A172 (cell line): ENCODE measurements at places on chromosomes 3 and 15.

GRCh38 chr3:48320996-48321395 lies 12.5 kb downstream of the SPINK8 start:
- no peak for DNase-seq

DNA sequence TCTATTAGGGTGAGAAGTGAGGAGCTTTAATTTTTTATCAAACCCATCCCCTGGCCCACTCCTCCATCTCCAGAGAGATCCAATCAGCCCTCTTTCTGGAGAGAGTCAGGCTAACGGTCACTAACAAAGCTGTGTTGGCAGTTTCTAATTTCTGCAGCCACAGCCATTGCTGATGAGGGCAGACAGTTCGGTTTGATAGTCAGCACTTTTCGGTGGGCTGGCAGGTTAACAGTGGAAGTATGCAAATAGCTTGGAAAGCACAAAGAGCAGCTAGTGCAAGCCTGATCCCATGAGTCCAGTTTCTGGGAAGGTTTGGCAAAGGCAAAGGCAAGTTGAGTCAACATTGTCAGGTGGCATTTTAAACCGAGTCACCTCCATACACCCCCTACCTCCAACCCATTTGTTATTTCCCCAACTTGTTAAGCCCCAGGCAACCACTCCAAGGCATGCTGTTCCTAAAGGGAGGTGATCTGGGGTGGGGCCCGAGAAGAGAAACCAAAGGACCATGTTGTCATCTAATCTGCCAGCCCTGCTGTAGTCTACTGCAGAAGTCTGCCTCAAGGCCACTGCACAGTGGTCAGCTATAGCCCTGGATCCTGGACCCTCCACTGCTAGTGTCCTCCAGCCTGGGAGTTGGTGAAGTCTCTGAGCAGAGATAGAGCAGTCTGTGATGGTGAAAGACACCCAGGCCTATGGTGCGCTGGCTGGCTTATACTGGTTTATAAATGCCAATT lies 1.7 kb downstream of the CCR1 start:
- no peak for DNase-seq

DNA sequence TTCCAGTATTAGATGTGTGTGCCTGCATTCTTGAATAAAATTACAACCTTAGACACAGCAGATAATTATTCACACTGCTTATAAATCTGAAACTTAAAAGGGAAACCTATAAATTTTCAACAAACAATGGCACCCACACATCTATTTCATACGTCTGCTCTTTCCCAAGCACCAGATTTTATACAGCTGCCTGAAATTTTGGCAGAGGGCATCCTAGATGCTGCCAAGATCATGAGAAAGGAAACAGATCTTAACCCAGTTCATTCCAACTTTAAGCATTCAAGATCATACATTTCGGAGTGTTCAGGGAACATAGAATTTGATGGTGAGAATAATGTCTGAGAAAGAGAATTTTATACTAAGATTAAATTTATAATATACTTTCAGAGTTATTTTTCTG lies 53.1 kb downstream of the CLDN1 start:
- no peak for DNase-seq

- DNase-seq, result no peak
Measured at GRCh38 chr15:96497951-96498350, 167.5 kb downstream of the NR2F2 start.

DNA sequence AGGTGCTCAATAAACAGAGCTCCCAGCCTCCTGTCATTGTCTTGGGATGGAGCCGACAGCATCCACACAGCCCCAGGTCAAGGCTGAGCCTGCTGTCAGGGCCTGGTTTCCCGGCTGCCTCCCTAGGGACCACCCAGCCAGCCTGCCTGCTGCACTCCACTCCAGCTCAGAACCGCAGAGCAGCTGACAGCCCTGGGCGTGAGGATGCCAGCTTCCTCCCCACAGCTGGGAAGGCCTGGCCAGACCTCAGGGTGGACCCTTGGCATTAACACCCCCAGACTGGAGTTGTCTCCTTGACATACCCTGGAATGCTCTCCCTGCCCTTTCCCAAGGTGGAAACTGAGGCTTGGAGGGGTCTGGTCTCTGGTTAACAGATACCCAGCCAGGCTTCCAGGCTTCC lies 112.0 kb downstream of the WNT7A start:
- DNase-seq, result no peak

DNA sequence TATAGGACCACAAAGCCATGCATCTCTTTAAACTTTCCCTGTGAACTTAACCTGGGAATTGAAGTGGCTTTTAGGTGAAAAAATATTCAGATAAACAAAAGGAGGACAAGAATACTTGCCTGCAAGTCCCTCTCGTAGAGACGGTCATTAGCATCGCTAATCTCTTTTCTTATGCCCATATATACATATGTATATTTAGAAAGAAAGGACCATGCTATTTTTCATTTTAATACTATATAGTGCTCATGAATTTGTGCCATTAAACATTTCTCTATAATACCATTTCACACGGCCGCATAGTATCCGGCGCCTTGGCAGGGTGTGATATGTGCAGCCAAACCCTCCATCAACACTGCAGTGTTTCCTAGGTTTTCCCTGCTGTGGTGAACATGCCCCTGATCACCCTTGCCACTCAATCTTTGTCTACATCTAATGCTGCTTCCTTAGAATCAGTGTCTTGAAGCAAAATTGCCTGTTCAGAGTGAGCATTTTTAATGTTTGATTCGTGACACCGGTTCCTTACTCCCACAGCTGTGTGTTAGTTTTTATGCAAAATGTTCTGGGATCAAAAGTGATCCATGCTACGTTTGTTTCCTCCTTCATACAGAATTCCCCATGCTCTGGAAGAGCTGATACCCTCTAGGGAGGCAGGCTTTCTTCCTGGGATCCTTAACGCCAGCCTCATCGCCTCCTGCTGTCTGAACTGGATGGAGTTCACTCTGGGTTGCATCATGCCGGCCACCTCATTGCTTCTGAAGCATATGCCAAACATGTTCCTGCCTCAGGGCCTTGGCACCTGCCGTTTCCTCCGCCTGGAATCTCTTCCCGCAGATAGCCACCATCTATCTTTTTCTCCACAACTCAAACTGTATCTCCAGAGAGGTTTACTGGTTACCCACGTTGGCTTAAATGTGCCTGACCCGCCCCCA lies 118.1 kb downstream of the FBLN2 start:
- DNase-seq, result no peak

- DNase-seq, result peak; percentile 19
Measured at GRCh38 chr15:50907601-50908208, 778 bp upstream of the AP4E1 start.

DNA sequence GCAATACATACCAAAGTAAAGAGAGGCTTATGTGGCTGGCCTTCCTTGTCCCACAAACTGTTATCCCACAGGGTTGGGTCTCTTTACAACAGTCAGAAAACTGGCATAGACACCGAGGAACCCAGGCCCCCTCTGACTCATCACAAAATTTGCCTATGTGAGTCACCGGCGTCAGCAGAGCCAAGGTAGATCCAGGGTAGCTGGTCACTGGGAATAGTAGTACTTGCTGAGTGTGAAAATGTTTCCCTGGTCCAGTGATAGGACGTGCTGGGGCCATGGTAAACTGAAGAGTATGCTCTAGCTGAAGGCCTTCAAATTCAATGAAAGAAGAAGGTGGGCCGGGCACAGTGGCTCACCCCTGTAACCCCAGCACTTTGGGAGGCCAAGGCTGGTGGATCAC lies 27.1 kb upstream of the SKIL start:
- peak; percentile 76 for DNase-seq

DNA sequence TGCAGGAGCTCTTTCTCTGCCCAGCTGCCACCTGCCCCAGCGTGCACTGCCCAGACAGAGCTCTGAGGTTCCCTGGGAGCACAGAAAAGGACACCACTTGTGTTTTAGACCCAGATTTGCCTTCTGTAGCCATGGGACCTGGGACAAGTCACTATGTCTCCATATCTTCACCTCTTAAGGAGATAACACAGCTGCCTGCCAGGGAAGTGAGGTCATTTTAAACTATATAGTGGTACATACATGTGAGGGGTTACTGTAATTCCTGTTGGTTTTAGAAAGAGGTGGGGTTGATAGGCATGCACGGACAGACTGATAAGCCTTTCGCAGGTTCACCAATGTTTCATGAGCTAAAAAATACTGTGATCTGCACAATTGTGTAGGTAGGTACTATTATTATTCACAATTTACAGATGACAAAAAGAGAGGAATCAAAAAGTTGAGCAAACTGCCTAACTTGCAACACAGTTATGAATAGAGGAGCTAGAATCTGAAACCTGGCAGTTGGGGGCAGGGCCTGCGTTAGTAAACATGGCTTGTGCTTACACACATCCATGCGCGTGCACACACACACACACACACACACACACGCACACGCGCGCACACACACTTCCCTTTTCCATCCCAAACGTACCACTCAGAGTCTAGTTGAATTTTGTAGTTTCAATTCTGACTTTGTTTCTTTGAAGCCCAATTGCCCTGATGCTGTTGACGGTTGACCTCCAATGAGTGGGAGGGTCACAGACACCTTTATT lies 193.6 kb downstream of the FAM43A start:
- DNase-seq, result no peak

DNA sequence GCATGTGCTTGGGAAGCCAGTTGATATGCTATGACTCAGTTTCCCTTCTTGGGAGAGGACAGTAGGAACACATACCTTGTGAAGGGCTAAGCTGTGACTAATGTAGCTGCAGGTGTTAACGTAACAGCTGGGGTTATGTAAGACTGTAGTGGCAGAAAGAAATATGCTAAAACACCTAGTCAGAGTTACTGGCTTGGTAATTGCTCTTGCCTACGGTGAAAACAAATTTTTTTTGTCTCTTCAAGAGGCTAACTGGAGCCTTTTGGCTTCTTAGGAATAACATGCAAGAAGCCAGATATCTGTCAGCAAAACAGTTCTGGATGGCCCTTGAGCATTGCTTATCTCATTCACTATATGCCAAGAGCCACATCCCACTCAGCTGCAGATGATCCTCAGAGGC lies 1.4 kb downstream of the MAPKBP1 start:
- no peak for DNase-seq

DNA sequence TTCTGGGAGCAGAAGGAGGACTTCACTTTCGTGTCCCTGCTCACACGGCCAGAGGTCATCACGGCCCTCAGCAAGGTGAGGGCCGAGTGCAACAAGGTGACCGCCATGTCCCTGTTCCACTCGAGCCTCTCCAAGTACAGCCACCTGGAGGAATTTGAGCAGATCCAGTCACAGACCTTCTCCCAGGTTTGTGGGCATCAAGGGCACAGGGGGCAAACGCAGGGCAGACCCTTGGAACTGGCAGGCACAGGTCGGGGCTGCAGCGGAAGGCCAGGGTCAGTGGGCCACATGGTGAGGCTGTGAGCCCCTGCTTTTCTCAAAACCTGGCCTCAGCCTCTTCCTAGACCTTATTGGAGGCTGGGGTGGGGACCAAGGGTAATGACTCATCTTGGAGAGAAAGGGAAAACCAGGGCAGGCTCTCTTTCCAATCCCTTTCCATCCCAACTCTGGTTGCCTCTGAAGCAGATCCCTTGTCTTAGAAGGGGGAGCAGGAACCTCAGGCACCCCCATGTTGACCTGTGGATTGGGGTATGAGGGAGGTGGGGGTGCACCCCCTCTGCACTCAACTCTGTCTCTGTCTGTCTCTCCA lies 29.5 kb downstream of the DNAH1 start:
- no peak for DNase-seq

- no peak for DNase-seq
Measured at GRCh38 chr3:171206283-171206682, 179.8 kb upstream of the SLC2A2 start.

- no peak for DNase-seq
Measured at GRCh38 chr3:154818676-154819255, 261.4 kb upstream of the MME start.

DNA sequence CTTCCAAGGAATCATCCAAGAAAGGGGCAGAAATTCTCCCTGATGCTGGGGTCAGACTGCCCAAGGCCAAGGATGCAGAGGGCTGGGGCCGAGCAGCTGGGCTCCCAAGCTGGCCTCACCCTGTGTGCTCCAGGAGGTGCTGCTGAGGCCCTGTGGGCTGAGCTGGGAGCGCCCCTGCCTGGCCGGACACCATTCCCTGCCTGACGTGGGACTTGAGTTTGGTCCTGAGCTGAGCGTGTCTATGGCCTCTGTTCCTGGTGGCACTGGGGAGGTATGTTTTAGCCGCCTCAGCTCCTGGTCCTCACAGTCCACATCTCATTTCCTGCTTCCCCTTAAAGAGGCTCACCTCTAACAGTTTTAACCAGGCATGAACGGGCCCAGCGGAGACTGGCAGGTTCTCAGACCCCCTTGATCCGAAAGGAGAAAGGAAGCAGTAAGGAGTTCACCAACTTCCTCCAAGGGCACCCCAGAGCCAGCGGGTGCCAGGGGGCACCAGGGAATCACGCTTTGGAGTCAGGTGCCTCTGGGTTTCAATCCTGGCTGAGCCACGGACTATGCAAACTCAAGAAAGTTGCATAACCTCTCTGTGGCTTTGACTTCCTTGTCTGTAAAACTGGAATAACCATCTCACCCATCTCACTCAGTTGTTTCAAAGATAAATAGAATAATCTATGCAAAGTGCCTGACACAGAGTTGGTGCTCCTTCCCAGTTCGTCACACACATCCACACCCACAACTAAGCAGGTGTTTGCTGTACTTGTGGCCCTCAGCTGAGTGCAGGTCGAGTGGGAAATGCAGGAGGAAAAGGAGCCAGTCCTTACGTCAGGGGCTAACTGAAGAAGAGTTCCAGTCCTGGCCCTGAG lies 48.6 kb downstream of the SLC12A8 start:
- DNase-seq, result no peak

- no peak for DNase-seq
Measured at GRCh38 chr3:22621205-22621809, 581.8 kb upstream of the UBE2E2 start.

DNA sequence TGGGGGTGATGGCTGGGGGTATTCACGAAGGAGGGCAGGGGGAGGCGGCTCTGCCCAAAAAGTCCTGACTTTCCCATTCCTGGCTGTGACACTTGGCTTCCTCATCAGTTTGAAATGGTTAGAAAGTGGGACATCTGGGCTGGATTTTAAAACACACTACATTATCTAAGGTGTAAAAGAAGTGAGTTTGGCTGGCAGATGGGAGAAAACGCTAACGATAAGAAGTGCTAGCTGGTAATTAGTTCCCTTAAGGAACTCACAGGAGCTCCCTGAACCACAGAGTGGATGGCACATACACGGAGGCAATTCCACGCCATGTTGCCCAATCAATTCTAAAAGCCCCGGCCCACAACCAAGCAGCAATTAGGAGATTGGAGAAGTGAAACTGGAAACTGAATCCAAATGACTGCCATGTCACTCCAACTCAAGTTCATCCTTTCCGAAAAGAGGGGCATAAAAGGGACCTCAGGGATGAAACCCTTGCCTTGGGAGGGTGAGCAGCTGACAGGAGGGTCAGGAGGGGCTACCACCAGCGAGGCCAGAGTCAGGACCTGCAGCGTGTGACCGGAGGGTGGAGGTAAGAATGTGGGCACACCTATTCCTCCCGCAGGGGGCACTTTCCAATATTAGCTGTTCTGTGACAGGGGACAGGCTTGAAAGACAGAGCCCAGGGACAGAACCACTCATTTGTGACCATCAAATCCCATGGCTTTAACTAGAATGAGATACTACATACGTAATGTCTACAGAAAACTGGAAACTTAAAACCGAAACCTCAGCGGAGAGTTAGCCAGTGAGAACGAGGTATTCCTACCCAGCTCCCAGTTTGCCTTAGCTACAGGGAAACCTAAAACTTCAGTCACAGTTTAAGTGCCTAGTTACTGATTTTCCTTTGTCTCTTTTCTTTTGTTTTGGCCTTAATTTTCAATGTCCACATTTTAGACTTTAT lies 95.3 kb upstream of the OXTR start:
- no peak for DNase-seq

- no peak for DNase-seq
Measured at GRCh38 chr3:43362961-43363360, 76.6 kb downstream of the SNRK start.

- peak; percentile 16 for DNase-seq
Measured at GRCh38 chr15:93428150-93428549, 339.1 kb upstream of the RGMA start.
